ENCODE measurements at places on chromosomes 3 and 15.
A peak's percentile ranks its signal among the peaks of the same experiment; 100 is the strongest.

DNA sequence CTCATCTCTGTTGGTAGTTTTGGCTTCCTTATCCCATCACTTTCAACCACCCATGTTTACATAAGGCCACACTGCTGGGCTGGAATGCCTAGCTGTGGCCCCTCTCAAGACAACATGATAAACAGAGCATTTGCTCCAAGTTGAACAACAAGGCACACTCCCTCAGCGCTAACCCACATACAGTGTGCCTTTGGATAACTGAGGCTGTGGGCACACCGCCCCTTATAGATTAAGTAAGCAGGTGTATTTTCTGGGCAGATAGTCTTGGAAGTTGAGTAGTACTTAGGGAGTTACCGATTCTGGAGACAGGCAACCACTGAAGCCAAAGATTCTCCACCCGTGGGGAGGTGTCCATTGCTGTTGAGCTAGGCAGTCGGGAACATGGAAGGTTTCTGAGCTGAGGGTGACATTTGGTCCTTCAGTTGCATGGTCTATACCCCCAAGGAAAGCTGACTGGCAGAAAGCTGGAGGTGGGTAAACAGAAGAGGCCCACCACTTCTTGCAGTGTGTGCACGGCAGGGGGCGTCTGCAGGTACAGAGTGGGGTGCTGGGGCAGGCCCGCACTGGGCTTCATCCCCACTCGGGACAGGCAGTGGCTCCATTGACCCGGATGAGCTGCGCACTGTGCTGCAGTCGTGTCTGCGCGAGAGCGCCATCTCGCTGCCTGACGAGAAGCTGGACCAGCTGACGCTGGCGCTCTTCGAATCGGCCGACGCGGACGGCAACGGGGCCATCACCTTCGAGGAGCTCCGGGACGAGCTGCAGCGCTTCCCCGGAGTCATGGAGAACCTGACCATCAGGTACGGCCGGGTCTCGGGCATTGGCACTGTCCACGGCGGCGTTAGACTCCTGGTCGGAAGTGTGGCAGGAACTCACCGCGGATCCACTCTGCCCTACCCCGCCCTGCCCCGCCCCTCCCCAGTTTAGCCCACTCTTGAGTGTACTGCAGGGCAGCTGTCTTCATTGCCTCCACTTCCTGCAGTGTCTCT is 16.8 kb downstream of the NOX5 start:
- peak; percentile 13 for DNase-seq

DNA sequence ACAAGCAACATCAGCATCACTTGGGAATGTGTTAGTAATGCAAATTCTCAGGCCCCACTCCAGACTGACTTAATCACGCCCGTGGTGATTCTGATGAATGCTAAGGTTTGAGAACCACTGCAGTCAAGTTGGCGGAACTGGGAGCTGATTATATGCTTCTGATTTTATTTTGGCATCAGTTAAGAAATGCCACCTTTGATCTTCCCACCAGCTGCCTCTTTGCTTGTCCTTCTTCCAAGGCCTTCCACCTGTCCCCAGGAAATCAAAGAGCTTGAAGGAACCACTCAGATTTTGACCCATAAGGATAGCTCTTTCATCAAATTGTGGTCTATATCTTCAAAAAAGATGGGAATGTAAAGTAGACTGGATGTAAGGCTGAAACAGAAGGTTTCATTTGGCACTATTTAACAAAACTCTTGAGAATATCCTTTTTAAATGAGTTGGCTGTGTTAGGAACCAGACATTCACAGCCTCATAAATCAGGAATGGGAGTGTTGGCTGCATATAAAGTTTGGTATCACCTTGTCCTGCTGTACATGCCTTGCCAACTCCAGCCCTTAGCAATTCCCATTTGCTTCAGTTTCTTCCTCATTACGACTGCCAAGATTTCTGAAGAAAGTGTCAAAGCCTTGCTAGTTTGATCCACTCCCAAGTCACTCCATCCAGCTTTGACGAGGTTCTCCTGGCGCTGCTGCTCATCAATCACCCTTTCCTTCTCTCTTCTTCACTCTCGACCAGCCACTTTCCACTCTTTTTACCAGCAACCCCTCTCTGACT is 125.8 kb upstream of the NPHP3 start:
- DNase-seq, result no peak

- no peak for DNase-seq
Observed at GRCh38 chr15:57337868-57338411, 38.4 kb upstream of the CGNL1 start.

DNA sequence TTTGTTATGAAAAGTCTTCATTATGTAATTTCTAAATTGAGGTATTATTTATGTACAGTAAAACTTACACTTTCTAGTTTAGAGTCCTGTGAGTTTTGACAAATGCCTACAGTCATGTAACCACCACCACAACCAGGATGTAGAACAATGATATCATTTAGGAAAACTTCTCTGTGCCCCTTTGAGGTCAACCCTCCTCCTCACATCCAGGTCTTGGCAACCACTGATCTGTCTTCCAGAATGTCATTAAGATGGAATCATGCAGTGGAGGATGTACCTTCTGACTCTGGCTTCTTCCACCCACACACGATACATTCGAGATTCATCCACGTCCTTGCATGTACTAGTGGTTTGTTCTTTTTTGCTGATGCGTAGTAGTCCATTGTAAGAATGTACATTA is 23.2 kb downstream of the MINAR1 start:
- no peak for DNase-seq

DNA sequence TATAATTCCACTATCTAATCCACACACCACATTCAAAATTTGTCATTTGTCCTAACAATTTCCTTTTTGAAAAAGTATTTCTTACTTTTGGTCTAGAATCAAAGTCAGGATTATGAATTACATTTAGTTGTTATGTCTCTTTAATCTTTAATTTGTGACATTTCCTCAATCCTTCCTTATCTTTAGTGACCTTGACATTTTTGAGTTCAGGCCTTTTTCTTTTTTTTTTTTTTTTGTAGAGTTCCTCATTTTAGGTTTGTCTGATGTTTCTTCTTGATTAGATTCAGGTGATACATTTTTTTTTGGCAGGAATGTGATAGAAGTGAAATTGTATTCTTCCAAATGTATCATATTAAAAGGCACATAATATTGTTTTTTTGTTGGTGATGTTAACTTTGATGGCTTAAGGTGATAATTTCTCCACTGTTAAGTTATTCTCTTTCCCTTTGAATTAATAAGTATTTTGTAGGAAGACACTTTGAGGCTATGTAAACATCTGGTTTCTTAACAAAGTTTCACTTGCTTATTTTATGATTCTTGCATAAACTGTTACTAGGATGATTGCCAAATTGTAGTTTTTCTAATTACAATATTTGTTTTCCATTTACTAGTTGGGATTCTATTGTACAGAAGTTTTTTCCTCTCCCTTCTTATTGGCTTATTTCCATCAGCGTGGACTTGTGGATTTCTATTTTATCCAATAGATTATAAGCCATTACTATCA is 16.3 kb downstream of the SLC35G2 start:
- DNase-seq, result no peak

GRCh38 chr3:9074079-9074478 is 110.8 kb upstream of the RAD18 start:
- no peak for DNase-seq

DNA sequence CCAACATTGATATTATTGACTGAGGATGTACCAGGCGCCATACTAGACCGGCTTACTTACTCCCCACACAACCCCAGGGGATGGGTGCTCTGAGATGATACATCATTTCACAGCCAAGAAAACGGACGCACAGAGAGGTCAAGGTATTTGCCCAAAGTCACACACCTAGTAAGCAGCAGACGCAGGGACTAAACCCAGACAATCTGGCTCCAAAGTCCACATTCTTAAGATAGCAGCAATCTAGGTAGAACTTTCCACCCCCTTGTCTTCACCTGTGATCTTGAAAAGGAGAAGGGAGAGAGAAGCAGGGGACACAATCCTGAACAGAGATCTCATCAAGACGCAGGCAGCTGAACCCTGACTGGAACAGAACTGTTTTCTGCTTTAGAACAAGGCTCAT is 200.6 kb downstream of the XXYLT1 start:
- no peak for DNase-seq

DNA sequence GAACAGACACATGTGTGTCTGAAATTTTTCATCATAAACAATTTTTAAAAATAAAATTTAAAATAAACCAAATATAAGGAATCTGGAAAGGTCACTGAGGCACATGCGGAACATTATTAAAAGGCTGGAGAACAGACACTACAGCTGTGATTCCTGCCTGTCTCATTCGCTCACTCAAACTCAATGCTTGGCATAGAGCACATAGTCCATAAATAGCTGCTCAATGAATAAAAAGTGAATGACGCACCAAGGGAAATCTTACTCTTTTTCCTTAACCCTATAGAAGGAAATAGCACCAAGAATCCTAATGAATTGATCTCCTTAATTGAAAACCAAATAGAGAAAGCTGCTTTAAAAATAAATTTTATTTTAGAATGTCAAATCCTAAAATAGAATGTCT is 98.4 kb downstream of the FSIP1 start:
- DNase-seq, result no peak

DNA sequence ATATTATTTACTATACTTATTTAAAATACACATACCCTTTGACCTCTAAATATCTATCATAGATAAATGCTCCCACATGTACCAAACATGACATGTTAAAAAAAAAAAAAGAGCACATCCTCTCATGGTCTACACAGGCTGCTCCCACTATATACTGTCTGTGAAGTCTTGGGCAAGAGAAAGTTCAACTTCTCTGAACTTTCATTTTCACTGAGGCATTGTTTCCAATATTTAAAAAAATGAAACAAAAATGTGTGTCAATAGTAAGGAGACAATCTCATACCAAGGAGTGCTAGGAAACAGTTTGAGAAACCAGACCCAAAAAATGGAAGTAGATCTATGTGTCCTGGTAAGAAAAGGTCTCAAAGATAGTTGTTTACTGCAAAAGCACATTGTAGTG is 29.3 kb downstream of the SLC4A7 start:
- DNase-seq, result no peak

DNA sequence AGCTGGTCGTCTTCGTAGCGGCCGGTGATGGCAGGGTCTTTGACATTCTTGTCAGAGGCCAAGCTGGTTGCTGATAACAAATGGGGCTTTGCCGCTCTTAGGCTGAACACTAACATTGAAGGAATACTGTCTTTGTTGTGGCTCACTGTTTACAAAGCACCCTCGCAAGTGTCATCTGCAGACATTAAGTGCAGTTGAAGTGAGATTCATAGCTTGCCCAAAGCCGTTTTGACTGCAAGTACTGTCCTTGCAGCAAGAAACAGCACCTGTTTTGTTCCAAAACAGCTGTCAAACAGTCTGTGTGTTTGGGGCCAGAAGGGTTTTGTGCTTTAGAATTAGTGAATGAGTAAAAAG is 568 bp downstream of the SENP2 start:
- DNase-seq, result no peak

DNA sequence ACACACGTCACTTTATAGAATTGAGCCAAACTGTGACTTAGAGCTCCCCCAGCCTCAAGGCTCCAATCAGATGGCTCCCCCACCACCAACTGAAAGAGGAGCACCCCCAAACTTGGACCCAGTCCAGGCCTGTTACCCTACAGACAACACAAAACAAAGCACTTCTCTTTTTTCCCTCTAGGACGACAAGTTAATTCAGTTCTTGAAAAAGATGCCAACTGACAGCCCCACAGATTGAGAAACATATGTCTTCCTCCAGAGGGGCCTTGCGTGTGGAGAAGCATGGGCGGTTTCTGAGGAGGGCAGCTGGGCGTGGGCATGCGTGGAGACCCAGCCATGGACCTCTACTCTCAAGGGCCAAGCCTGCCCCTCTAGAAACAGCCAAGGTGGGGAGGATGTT is 229.5 kb downstream of the SHQ1 start:
- no peak for DNase-seq

DNA sequence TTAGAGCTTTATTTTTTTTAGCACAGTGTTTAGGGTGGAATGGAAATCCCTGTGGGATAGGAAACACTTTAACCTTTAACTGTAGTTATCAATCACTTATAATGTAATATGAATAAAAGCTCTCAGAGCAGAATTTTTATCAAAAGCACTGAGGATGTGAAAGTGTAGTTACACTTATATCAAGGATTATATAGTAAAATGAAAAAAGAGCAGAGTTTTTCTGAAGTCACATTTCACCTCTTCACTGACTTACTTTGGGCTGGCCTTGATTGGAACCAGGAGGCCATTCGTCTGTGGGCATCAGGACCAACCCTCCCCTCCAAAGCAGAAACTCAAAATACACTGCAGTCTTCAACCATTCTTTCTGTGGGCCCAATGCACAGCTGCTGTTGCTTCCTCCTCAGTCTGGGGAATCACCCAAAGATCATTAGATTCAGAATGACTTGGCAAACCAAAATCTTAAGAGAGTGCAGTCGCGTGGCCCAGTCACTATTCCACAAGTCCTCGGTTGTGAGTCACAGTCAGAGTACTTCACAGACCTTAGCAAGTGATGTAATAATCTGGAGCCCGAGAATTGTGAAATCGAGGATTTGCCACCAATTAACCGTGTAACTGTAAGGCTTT is 132.6 kb upstream of the COL8A1 start:
- DNase-seq, result no peak

- DNase-seq, result no peak
Observed at GRCh38 chr3:72395776-72396311, 452.4 kb downstream of the SHQ1 start.

GRCh38 chr3:25300141-25300540 is 127.9 kb upstream of the RARB start:
- no peak for DNase-seq

DNA sequence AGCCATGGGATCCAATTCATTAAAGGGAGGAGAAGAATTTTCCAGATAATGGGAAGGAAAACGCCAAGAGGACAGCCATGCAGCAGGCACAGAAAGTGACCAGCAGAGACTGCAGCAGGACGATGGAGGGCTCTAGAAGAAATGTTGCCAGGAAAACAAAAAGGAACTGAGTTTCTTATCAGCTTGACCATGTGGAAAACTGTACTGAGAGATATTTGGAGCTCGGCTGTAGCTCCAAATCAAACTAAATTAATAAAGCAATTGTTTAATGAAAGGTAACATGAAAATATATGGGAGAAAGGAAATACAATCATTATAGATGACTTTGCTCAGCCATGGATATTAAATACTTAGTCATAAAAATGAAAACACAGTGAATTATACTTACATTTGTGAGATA is 63.7 kb downstream of the SSR3 start:
- DNase-seq, result no peak

- peak; percentile 40 for DNase-seq
Observed at GRCh38 chr3:31247850-31248562, 284.7 kb upstream of the STT3B start.

- DNase-seq, result no peak
Observed at GRCh38 chr3:128082546-128082945, 30.3 kb downstream of the SEC61A1 start.

DNA sequence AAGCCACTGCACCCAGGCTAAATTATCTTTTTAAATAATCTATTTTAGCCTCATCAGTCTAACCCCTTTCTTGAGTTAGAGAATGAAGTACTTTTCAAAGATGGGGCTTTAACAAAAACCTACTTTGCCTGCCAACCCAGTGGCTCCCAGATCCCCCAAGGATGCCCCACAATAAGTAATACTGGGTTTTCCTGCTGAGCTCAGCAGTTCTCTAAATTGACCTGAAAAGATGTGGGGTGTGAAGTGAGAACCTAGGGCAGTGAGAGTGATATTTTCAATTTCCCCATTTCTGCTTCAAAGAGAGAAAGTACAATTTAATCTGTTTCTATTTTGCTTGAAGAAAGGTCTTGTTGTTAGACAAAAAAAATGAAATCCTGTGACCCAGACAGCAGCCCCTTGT is 318.5 kb upstream of the UMPS start:
- DNase-seq, result no peak

All from NCI-H1417 (cell line).